ENCODE measurements at places on chromosomes 2 and 18. TPM values are rescaled to one million over a fixed set of nuclear protein-coding genes. Genes with fewer than 3 reads are reported as not detected.

DNA sequence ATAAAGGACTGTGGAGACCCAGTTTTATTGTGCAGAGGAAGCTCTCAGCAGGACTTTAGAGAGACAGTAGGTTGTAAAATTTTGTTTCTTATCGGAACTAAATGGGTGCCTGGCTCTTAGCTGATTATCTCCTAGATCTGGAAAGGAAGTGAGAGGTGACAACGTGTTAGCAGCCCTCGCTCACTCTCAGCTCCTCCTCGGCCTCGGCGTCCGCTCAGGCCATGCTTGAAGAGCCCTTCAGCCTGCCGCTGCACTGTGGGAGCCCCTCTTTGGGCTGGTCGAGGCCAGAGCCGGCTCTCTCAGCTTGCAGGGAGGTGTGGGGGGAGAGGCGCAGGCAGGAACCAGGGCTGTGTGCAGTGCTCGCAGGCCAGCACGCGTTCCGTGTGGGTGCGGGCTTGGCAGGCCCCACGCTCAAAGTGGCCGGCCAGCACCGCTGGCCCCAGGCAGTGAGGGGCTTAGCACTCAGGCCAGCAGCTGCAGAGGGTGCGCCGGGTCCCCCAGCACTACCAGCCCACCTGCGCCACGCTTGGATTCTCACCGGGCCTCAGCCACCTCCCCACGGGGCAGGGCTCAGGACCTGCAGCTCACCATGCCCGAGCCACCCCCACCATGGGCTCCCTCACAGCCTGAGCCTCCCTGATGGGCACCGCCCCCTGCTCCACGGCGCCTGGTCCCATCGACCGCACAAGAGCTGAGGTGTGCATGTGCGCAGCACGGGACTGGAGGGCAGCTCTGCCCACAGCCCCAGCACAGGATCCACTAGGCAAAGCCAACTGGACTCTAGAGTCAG lies 4.6 kb upstream of the MFF start:
- no peaks in the 10 kb centered on the region for H3K27me3 ChIP-seq
- H3K4me3 ChIP-seq, result no peak overlapping the region
- no peak overlapping the region for H3K27ac ChIP-seq
- no peaks in the 10 kb centered on the region for H3K4me1 ChIP-seq

GRCh38 chr18:41096504-41096903 lies 858.5 kb upstream of the PIK3C3 start:
- no peaks in the 10 kb centered on the region for H3K27me3 ChIP-seq
- no peak for DNase-seq
- no peaks in the 10 kb centered on the region for H3K36me3 ChIP-seq
- no peak overlapping the region for H3K27ac ChIP-seq
- no peak overlapping the region for H3K4me3 ChIP-seq

- H3K27ac ChIP-seq, result no peak overlapping the region
- no peak for DNase-seq
- no peaks in the 10 kb centered on the region for H3K27me3 ChIP-seq
- H3K4me1 ChIP-seq, result no peaks in the 10 kb centered on the region
- H3K4me3 ChIP-seq, result no peak overlapping the region
Observed at GRCh38 chr2:99640635-99641151, 150.9 kb upstream of the REV1 start.

GRCh38 chr2:173948842-173949241 lies 16.3 kb downstream of the SP3 start:
- H3K4me1 ChIP-seq, result 0 out of 2 replicates have a peak, but pooled peaks cover 4% of the 10 kb centered on the region
- no peak overlapping the region for H3K4me3 ChIP-seq
- no peak overlapping the region for H3K27ac ChIP-seq
- peaks cover 9% of the 10 kb centered on the region for H3K36me3 ChIP-seq

GRCh38 chr2:55460562-55460961 lies 40.9 kb upstream of the CCDC88A start:
- no peak for DNase-seq
- no peak overlapping the region for H3K4me3 ChIP-seq
- no peaks in the 10 kb centered on the region for H3K27me3 ChIP-seq
- no peaks in the 10 kb centered on the region for H3K36me3 ChIP-seq

Gene CDK5R2
- total RNA-seq, result 0.43 TPM

GRCh38 chr2:230455005-230455684 lies 39.1 kb downstream of the SP100 start:
- H3K27ac ChIP-seq, result no peak overlapping the region
- DNase-seq, result no peak
- H3K36me3 ChIP-seq, result no peaks in the 10 kb centered on the region
- no peaks in the 10 kb centered on the region for H3K27me3 ChIP-seq

DNA sequence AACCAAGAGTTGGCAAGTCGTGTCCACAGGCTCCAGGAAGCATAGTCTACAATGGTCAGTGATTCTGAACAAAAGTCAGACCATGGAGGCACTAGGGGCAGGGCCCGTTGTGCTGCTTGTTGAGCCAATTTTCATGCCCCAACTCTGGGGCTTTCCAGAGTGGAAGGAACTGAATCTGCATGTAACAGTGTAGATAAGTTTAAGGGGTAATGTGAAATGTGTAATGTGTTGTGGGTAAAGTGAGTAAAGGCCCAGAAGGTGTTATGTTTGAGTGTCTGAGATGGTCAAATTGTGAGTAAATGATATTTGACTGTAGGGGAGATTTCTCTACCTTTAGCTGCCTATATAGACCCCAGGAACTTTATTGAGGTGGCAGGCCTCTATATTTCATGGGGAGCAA lies 1336.5 kb upstream of the SLC39A10 start:
- H3K4me3 ChIP-seq, result no peak overlapping the region
- no peaks in the 10 kb centered on the region for H3K27me3 ChIP-seq
- no peaks in the 10 kb centered on the region for H3K4me1 ChIP-seq
- no peak for DNase-seq

- H3K27me3 ChIP-seq, result no peaks in the 10 kb centered on the region
- peaks cover 3% of the 10 kb centered on the region for H3K4me1 ChIP-seq
- no peaks in the 10 kb centered on the region for H3K36me3 ChIP-seq
Observed at GRCh38 chr2:134289225-134289624, 35.4 kb downstream of the MGAT5 start.

GRCh38 chr2:10668402-10669012 lies 21.3 kb downstream of the NOL10 start:
- peaks cover 20% of the 10 kb centered on the region for H3K36me3 ChIP-seq
- H3K4me1 ChIP-seq, result no peaks in the 10 kb centered on the region
- no peak overlapping the region for H3K27ac ChIP-seq
- DNase-seq, result peak; percentile 82
- no peaks in the 10 kb centered on the region for H3K27me3 ChIP-seq

DNA sequence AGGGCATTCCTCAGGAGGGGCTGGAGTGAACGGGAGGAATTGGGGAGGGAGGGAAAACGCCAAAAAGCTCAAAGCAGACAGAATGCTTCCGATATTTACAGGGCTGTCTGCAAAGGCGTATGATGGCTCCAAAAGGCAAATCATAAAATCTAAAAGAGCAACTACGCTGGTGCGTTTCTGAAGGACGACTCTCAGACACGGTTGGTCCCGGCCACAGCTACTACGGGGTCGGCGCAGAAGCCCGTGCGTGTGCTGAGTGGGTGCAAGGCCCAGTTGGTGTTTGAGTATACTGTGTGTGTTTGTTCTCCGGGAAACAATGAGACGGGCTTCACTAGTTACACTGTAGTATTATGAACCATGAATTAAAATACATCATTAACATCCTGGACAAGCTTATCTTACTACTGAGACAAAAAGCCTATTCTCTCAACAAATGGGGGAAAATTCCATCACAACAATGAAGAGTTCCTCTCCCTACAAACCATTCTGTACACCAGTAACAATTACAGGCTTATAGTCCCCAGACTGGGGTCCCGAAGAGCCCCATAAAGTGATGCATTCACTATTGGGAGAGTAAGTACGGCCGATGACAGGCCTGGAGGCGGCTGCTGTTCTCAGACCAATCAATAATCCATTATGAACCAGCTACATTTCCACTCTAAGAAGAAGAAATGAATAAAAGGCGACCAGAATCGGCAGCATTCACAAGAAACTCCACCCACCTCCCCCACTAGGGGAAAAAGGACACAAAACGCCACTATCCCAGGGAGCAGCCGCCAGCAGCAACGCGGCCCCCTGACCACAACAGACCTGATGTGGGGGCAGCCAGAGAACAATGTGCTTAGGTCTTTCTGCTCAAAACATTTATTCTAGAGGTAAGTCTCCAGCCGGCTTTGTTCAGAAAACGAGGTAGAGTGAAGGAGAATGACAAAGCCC lies 43.4 kb downstream of the ZNF516 start:
- no peaks in the 10 kb centered on the region for H3K36me3 ChIP-seq
- no peak overlapping the region for H3K27ac ChIP-seq
- H3K27me3 ChIP-seq, result peaks cover 27% of the 10 kb centered on the region
- peaks cover 57% of the 10 kb centered on the region for H3K4me1 ChIP-seq
- DNase-seq, result peak; percentile 35

DNA sequence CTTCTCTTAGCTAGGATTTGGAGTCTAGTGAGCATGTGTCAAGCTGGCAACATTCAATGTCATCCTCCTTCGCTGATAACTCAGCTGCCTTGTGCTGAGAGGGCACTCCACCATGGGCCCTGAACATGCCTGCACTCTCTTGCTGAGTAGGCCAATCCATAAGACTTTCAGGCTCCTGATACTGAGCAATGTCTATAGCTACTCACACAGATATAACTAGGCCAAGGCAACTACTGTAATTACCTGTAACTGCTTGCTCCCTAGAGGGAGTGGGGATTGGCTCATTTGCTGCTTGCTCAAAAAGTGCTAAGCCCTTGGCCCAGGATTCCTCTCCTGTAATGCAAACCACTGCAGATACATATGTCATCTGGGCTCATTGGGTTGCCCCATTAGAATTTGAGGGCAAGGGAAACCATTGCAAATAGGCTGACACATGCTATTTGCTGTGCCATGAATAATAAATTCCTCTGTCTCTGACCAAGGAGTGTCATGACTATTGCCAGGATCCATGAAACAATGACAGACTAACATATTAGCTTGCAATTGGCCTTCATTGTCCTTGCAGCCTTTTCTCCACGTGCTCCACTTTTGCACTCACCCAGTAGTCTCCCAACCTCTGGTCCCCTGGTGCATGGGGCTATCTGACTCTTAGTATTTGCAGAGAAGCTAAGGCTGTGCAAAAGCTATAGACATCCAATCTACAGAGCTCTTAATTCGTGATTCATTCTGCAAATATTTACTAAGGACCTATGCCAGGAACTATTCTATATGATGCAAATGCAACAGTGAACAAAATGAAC lies 36.9 kb upstream of the BMPR2 start:
- peaks cover 5% of the 10 kb centered on the region for H3K4me1 ChIP-seq
- no peak overlapping the region for H3K27ac ChIP-seq
- no peak overlapping the region for H3K4me3 ChIP-seq
- no peaks in the 10 kb centered on the region for H3K27me3 ChIP-seq
- DNase-seq, result no peak

DNA sequence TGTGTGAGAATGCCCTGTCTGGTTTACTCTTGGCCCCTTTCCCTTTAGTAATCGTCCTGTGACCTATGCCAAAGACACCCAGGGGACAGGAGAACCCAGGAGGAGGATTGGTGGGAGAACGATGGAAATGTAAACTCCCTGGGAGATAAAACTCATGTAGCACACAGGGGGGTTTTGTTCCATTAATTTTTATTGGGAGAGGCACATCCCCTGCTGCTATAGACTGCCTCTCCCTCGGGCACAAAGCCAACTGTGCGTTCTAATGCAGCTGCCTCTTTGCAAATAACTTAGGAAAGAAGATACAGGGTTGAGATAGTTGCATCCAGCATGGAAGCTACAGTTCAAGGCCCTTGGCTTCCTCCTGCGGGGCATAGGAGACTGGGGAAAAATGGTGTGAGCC lies 489.6 kb downstream of the SLC4A3 start:
- H3K4me3 ChIP-seq, result no peak overlapping the region
- H3K27me3 ChIP-seq, result no peaks in the 10 kb centered on the region
- H3K4me1 ChIP-seq, result no peaks in the 10 kb centered on the region
- no peak overlapping the region for H3K27ac ChIP-seq

Gene UBXN2A
- total RNA-seq, result 17.7 TPM

DNA sequence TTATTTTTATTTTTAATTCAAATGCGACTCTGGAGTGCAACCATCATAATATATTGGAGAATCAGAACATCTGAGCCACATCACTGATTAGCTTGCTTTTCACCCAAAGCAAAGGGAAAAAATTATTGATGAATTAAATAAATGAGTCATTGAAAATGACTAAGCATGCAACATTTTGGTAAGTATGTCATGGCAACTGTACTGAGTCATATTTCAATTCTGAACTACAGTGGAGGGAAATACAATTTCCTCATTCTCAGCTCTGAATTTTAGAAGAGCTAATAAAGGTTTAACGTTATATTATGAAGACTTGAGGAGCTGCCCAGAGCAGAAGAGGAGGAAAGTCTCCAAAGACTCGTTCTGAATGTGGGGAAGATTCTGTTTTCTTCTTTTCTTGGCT lies 89.6 kb upstream of the CCDC68 start:
- no peak overlapping the region for H3K27ac ChIP-seq
- H3K27me3 ChIP-seq, result no peaks in the 10 kb centered on the region
- peaks cover 11% of the 10 kb centered on the region for H3K4me1 ChIP-seq
- H3K4me3 ChIP-seq, result no peak overlapping the region

DNA sequence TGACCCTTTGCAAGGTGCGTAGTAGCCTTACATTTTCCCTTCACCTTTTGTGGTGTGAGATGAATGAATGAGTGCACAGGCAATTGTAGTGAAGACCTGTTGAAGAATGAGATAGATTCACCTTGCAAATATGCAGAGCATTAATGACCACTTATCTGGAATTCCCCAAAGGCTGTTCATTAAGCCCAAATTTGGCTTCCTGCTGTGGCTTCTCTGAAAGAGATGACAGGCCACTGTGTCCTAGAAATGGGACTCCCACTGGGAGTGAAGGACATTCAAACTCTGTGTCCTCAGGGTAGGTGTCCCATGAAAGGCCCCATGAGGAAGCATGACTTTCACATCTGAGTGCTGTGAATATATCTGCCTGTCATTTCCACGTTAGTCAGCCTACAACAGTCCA lies 1821.8 kb upstream of the PIK3C3 start:
- no peaks in the 10 kb centered on the region for H3K4me1 ChIP-seq
- no peak overlapping the region for H3K27ac ChIP-seq
- H3K36me3 ChIP-seq, result peaks cover 5% of the 10 kb centered on the region
- no peak overlapping the region for H3K4me3 ChIP-seq
- DNase-seq, result peak; percentile 24
- H3K27me3 ChIP-seq, result no peaks in the 10 kb centered on the region

DNA sequence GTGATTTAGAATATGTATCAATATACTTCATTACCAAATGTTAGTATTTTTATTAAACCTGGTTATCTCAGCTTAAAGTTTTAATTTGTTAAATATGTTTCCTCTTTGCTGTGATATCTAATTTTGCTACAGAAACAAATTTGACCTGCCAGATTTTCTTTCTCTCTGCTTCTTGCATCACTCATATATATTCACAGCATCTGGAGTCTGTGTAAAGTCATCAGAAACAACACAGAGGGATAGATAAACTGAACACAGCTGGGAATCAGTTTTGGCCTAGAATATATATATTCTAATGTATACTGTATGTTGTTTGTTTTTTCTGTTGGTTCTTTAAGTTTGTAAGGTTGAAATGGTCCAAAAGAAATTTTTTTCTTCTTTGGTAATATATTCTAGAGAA lies 8.5 kb downstream of the PSMD14 start:
- H3K36me3 ChIP-seq, result 0 out of 2 replicates have a peak, but pooled peaks cover 3% of the 10 kb centered on the region
- no peak overlapping the region for H3K27ac ChIP-seq
- no peak overlapping the region for H3K4me3 ChIP-seq
- no peaks in the 10 kb centered on the region for H3K27me3 ChIP-seq
- peaks cover 7% of the 10 kb centered on the region for H3K4me1 ChIP-seq
